ENCODE measurements at places on chromosomes 7 and 10. TPM values are rescaled to one million over a fixed set of nuclear protein-coding genes. Genes with fewer than 3 reads are reported as not detected.

MYL10 gene
- not detected for total RNA-seq

HMX2 gene
- 0.21 TPM for total RNA-seq

STAMBPL1 gene
- 1.6 TPM for total RNA-seq

CABCOCO1 gene
- total RNA-seq, result 0.28 TPM

GPRIN2 gene
- 6.9 TPM for total RNA-seq

CXCL12 gene
- total RNA-seq, result 0.09 TPM

LRRC18 gene
- not detected for total RNA-seq

NRBF2 gene
- total RNA-seq, result 24.4 TPM

MMRN2 gene
- 0.28 TPM for total RNA-seq

TMEM236 gene
- total RNA-seq, result 0.06 TPM

GTPBP4 gene
- 53.4 TPM for total RNA-seq

ASB4 gene
- not detected for total RNA-seq

GPR37 gene
- total RNA-seq, result 0.21 TPM

CACNA2D1 gene
- 1.8 TPM for total RNA-seq

ZNF804B gene
- total RNA-seq, result not detected

NKX1-2 gene
- not detected for total RNA-seq

RBM20 gene
- 0.28 TPM for total RNA-seq

CDNF gene
- 1.8 TPM for total RNA-seq

TAS2R5 gene
- total RNA-seq, result 3.9 TPM

MKLN1 gene
- 60.9 TPM for total RNA-seq

SRI gene
- total RNA-seq, result 60.6 TPM

CFAP58 gene
- 0.53 TPM for total RNA-seq
